T-helper 1 cell (primary cell): ENCODE measurements at places on chromosomes 6 and 20.

DNA sequence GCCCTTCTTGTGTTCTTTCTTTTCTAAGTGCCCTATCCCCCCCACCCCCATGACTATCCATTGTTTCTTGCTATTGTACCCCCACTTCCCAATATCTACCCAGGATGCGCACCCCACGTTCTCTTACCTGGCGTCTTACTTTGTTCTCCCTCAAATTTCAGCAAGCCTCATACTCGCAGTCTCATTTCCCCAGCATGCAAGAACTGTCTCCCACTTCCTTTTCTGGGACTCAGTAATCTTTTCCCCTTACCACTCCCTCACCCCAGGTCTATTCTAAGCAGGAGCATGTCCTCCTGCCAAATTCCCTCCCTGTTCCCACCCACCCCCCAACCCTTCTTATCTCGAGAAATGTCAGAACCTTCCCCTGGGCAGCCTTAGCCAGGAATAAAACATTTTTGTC, 1.7 kb upstream of the EHMT2 start:
- no peak for DNase-seq

DNA sequence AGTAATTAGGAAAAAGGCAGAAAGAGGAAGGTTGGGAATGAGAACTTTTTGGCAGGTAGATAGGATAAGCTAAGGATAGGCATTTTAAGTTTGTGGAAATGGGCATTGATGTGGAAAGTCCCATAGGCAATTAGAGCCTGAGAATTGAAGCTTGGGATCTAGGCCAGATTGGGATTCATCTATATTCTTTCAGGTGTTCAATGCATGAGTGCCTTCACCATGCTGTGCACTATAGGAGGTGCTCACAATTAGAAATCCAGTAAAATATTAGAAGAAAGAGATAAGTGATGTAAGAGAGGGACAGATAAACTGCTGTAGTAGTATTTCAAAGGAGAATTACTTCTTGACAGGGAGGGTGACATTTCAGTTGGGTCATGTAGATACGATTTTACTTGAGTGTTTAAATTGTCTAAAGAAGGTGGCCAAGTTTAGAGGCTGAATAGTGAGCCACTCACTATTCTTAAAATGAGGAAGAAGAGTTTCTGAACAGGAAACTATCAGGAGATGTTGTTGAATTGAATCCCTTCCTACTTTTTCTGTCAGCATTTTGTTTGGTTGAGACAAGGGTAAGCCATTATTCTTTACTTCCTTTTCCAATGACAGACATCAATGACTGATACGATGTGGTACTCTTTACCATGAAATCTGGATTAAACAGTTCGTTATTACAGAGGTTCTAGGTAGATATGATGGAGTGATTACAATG, 31.0 kb upstream of the CTAGE9 start:
- no peak for DNase-seq

- no peak for DNase-seq
These were observed 996 bp upstream of the SEC23B start for GRCh38 chr20:18506744-18507143.

DNA sequence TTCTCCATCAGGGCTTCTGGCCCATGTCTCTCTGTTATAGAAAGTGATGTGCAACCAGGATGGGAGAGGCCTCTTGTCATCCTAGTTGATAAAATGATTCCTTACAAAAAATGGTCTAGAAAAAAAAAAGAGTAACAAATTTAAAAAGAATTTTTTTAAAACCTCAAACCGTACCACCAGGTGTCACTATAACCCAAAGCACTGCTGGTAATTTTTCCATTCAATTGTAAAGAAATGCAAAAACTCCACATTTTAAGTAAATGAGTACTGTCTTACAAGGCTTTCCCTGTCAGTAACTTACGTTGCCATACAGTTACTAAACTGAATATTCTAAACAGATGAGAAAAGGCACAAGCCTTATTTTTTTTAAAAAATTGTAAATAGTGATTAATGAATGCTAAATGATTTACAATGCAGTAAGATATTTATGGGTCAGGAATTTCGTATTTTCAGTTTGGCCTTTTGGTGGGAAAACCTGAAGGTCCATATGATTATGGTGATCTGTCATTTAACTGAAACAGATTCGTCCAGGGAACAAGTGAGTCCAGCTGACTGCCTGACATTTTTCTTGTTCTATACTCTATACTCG, 95.4 kb downstream of the OGFRL1 start:
- DNase-seq, result no peak

DNA sequence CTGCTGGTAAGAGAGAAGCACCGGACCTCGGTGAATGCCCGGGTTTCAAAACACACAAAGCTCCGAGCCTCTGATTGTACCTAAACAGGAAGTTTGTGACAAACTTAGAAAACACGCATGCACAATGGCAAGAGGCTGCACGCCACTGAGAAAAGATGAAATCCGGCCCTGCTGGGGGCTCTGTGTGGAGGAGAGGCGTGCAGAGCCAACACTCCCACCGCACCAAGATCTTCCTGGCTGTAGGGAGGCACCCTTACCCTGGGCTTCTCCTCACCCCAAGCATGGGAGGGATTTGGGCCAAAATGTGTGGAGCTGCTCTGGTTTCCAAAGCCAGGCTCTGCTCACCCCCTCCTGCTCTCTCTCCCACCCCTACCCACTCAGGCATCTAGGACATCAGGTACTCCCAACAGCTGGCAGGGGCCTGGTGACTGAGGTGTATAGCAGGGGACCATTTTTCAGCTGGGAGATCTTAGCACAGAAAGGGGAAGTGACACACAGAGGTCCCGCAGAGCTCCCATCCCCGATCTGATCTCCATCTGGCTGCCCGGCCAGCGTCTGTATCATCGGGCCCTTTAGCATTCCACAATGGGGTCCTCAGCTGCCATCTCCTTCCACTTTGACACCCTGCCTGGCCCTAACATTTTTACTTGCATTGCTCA, 84.2 kb downstream of the TRERF1 start:
- no peak for DNase-seq
